ENCODE measurements at places on chromosomes 1 and 21.

- DNase-seq: no peak
Measured at GRCh38 chr1:40709802-40710278, 18.3 kb downstream of the NFYC start.

- DNase-seq: no peak
Measured at GRCh38 chr1:67980028-67980427, 70.4 kb downstream of the DIRAS3 start.

DNA sequence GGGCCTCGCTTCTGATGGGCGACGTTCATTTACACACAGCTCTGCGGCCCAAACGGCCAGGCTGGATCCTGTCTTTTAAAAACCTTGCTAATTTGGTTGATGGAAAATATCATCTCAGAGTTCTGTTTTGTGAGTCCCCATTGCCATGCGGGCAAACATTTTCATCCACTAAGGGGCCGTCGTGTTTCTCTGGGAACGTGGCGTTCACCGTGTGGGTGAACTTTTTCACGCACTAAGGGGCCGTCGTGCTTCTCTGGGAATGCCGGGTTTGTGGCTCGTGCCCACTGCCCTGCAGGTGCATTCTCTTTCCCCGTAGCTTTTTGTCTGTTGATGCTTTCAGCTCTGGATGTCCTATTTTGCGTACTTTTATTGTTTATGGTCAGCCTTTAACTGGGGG, 6.8 kb downstream of the COL18A1 start:
- DNase-seq: no peak

DNA sequence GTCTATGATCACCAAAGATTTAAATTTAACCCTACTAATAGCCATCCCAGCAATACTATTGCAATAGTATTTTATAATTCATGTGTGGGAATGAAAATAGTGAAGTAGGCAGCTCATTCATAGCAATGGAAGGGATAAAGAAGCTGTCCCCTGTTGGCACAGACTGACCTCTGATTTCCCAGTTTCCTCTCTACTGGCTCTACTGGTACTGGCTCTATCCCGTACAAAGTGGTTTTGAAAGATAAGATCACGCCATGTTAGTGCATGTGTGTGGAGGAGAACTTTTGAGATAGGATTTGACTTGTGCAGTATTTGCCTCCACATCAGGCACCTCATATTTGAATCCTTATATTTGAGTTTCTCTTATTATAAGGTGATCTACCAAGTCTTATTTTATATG, 227.3 kb upstream of the ADGRL2 start:
- DNase-seq: no peak

GRCh38 chr1:167060141-167061072, 29.8 kb downstream of the GPA33 start:
- DNase-seq: no peak

DNA sequence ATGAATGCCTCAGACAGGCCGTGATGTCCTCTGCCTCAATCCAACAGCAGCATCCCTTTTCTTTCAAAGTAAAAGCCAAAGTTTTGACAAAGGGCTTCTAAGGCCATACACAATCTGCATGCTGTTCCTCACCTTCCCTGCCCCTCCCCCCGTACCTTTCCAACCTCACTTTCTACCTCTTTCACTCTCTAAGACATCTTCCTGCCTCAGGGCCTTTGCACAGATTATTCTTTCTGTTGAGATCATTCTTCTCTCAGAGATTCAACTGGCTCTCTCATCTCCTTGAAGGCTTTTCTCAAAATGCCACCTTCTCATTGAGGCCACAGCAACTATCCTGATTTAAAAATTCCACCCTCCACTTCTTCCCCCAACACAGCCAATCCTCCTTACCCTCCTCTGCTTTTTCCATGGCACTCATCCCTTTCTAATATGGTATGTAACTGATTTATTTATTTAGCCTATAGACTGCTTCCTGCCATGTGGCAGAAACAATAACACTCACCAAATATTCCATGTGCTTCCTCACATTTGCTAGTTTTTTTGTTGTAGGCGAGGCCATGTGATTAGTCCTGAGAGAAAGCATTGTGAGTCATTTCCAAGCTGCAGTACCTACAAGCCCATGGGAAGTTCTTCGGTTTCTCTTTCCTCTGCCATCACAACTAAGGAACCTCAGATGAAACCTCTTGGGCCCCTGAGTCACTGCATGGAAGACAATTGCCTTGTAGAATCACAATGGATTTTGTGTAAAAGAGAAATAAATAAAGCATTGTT, 58.7 kb upstream of the GADD45A start:
- no peak for DNase-seq

- no peak for DNase-seq
Measured at GRCh38 chr1:1391225-1391624, 7.9 kb downstream of the CCNL2 start.

All from NT2/D1 (cell line).